Activated naive CD8-positive, alpha-beta T cell treated with anti-CD3 and anti-CD28 coated beads, Interleukin-2, amount 10 ng/mL, durations not matched to agents 7 days and 5 days (primary cell): ENCODE measurements at places on chromosomes 7 and 10. TPM values are rescaled to one million over a fixed set of nuclear protein-coding genes. Genes with fewer than 3 reads are reported as not detected.

The LBX1 gene
- total RNA-seq = not detected

The KCNH2 gene
- 0.54 TPM for total RNA-seq

The SAP25 gene
- total RNA-seq = 57.6 TPM

The UROS gene
- total RNA-seq = 45.9 TPM

The COBL gene
- not detected for total RNA-seq

The HYAL4 gene
- total RNA-seq = not detected

GRCh38 chr10:85548034-85548433 is 818.6 kb downstream of the GRID1 start:
- H3K36me3 ChIP-seq = no peaks in the 10 kb centered on the region
- H3K4me1 ChIP-seq = no peaks in the 10 kb centered on the region

GRCh38 chr10:30384701-30385201 is 35.7 kb upstream of the MTPAP start:
- H3K36me3 ChIP-seq = no peaks in the 10 kb centered on the region
- H3K27me3 ChIP-seq = peaks cover 22% of the 10 kb centered on the region
- no peak overlapping the region for H3K4me3 ChIP-seq
- no peak overlapping the region for H3K27ac ChIP-seq
- no peak for DNase-seq
- H3K4me1 ChIP-seq = peaks cover 2% of the 10 kb centered on the region

- H3K4me3 ChIP-seq = no peak overlapping the region
- no peaks in the 10 kb centered on the region for H3K36me3 ChIP-seq
- H3K27ac ChIP-seq = no peak overlapping the region
- DNase-seq = no peak
Observed at GRCh38 chr10:22463255-22463654, 118.0 kb downstream of the SPAG6 start.

DNA sequence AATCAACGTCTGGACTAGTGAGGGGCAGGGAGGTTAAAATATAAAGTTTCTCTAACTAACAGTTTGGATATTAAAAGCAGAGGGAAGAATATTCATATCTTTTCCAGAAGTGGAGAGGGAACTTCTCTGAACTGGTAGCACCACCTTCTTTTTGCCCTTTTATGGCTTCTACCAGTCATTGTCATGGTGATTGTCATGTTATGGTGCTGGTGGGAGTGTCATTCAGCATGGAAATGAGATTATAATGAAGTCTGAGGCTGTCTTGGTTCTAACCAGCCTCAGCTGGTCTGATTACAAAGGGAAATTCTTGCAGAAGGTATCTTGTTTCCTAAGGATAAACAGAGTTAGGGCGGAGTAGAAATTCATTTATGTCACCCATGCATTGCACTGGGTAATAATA is 523.8 kb downstream of the ZWINT start:
- no peak overlapping the region for H3K27ac ChIP-seq
- H3K36me3 ChIP-seq = no peaks in the 10 kb centered on the region
- DNase-seq = no peak
- no peaks in the 10 kb centered on the region for H3K27me3 ChIP-seq
- H3K4me1 ChIP-seq = no peaks in the 10 kb centered on the region

DNA sequence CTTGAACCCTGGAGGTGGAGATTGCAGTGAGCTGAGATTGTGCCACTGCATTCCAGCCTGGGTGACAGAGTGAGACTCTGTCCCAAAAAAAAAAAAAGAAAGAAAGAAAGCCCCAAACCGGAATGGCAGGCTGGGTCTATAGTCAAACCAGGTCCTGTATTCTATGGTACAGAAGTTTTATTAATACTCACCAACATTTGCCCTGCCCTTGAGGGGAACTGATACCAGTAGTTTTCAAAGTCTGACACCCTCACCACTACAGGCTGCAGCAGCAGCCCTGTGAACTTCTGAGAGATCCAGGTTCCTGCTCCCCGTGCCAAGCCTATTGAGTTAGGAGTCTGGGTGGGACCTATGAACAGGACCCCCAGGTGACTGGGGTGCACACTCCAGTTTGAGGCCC is 80.6 kb downstream of the RGS10 start:
- peaks cover 11% of the 10 kb centered on the region for H3K27me3 ChIP-seq
- peaks cover 2% of the 10 kb centered on the region for H3K36me3 ChIP-seq
- no peak for DNase-seq

DNA sequence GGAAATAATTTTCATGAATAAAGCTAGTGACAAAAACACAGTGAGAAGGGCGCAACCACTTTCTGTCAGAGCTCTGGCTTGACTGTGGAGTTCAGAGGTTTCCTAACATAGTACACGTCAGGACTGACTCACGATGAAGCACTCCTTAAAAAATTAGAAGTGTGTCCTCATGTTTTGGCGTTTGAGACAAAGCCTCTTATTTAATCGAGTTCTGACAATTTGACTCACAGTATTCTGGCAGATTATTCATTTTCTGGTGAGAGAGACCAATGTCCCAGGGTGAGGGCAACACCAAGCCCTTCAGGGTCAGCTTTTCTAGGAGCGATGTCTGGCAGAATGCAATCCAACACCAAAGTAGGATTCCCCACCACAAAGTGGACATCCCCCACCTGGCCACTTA is 108.7 kb downstream of the DIP2C start:
- no peak overlapping the region for H3K4me3 ChIP-seq
- H3K27ac ChIP-seq = no peak overlapping the region
- DNase-seq = no peak
- H3K36me3 ChIP-seq = no peaks in the 10 kb centered on the region

GRCh38 chr7:100572281-100572948 is 1.3 kb downstream of the SAP25 start:
- DNase-seq = no peak
- no peak overlapping the region for H3K27ac ChIP-seq
- no peaks in the 10 kb centered on the region for H3K27me3 ChIP-seq
- peaks cover 9% of the 10 kb centered on the region for H3K36me3 ChIP-seq
- peaks cover 26% of the 10 kb centered on the region for H3K4me1 ChIP-seq

DNA sequence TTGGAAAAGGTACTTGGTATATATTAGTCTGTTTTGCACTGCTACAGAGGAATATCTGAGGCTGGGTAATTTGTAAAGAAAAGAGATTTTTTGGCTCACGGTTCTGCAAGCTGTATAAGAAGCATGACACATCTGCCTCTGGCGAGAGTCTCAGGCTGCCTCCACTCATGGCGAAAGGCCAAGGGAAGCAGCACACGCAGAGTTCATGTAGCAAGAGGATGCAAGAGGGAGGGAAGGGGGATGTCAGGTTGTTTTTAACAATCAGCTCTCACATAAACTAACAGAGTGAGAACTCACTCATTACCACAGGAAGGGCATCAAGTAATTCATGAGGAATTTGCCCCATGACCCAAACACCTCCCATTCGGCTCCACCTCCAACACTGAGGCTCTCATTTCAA is 484.8 kb upstream of the DPP6 start:
- no peaks in the 10 kb centered on the region for H3K36me3 ChIP-seq
- no peaks in the 10 kb centered on the region for H3K4me1 ChIP-seq
- no peak overlapping the region for H3K4me3 ChIP-seq
- no peaks in the 10 kb centered on the region for H3K27me3 ChIP-seq
- no peak overlapping the region for H3K27ac ChIP-seq

GRCh38 chr7:155220903-155221302 is 76.8 kb upstream of the INSIG1 start:
- no peak overlapping the region for H3K27ac ChIP-seq
- no peak overlapping the region for H3K4me3 ChIP-seq
- DNase-seq = no peak
- peaks cover 5% of the 10 kb centered on the region for H3K4me1 ChIP-seq
- no peaks in the 10 kb centered on the region for H3K36me3 ChIP-seq

DNA sequence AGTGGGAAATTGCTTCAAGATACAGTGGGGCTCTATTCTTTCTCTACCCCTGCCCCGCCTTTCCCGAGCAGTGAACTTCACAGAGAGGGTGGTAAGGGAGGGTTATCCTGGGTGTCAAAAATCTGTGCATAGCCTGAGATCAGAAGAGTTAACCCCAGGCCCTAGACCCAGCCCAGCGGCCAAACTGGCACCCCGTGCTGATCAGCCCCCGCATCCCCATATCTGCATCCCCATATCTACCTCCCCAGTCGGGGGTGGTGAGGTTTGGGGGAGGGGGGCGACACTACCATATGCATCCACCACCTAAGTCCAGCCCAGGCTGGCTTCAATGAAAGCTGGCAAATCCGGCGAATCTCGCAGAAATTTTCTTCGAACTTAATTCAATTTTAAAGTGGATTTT is 7.0 kb upstream of the DLX6 start:
- peaks cover 4% of the 10 kb centered on the region for H3K36me3 ChIP-seq
- DNase-seq = no peak
- H3K27ac ChIP-seq = no peak overlapping the region
- peaks cover 97% of the 10 kb centered on the region for H3K27me3 ChIP-seq
- peaks cover 1% of the 10 kb centered on the region for H3K4me1 ChIP-seq

- H3K27ac ChIP-seq = no peak overlapping the region
- no peak overlapping the region for H3K4me3 ChIP-seq
- peaks cover 57% of the 10 kb centered on the region for H3K36me3 ChIP-seq
- no peak for DNase-seq
Observed at GRCh38 chr7:132526111-132526740, 50.0 kb downstream of the PLXNA4 start.

GRCh38 chr7:18437101-18437500 is 58.4 kb upstream of the HDAC9 start:
- H3K27me3 ChIP-seq = no peaks in the 10 kb centered on the region
- H3K4me1 ChIP-seq = no peaks in the 10 kb centered on the region
- no peaks in the 10 kb centered on the region for H3K36me3 ChIP-seq

DNA sequence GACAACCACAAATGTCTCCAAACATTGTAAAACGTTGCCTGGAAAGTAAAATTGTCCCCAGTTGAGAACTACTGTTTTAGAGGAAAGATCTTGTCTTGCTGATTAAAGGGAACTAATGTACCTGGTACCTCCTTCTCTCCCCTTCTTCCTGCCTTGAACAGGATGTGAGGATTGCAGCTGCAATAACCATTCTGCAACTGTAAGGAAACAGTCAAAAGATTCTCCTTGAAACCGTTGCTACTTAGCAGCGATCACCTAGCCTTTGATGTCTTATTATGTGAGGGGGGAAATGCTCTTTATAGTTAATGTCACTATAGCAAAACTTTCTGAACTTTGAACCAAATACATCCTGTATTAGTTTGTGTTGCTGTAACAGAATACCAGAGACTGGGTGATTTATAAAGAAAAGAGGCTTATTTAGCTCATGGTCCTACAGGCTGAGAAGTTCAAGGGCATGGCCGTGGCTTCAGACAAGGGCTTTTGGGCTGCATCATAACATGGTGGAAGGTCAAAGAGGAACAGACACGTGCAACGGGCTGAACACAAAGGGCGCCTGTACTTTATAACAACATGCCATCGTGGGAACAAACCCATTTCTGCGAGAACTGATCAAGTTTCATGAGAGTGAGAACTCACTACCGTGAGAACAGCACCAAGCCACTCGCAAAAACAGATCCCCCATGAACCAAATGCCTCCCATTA is 54.2 kb upstream of the PARD3 start:
- peaks cover 11% of the 10 kb centered on the region for H3K4me1 ChIP-seq
- no peak overlapping the region for H3K27ac ChIP-seq
- peaks cover 3% of the 10 kb centered on the region for H3K27me3 ChIP-seq
- no peaks in the 10 kb centered on the region for H3K36me3 ChIP-seq

DNA sequence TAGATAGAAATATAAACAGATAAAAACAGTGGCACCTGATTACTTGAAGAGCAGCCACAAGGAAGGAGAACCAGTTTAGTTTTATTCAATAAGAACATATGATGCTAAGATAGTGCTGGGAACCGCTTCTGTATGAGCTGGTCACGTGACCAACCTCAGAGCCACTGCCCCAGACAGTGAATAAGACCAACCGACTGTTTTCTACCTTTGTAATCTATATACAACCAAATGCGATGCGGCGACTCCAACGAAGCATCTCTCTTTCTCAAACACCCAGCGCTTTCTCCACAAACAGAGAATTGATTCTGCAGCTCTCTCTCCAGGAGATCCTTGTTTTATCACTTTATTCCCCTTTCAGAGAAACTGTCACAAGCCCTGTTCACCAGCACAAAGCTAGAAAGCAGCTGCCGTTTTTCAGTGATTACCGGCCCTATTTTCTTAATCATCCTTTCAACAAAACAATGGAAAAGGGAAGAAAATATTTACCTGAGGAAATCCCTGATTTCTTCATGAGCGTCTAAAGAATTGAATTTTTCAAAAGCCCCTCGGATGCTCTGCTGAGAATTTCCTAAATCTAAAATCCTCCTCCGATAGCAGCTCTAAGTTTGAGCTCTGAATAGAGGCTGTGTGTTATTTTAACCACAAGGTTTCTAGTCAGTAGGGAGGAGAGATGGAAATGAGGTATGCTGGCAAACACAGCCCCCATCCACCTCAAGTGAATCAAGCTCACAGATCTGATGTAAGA is 55.7 kb upstream of the JCAD start:
- no peak for DNase-seq
- peaks cover 15% of the 10 kb centered on the region for H3K27me3 ChIP-seq
- H3K4me3 ChIP-seq = no peak overlapping the region
- no peaks in the 10 kb centered on the region for H3K36me3 ChIP-seq
- no peak overlapping the region for H3K27ac ChIP-seq
- H3K4me1 ChIP-seq = no peaks in the 10 kb centered on the region

GRCh38 chr10:42475168-42476098 is 162.9 kb downstream of the ZNF33B start:
- no peak for DNase-seq
- no peak overlapping the region for H3K4me3 ChIP-seq
- no peaks in the 10 kb centered on the region for H3K36me3 ChIP-seq
- H3K4me1 ChIP-seq = no peaks in the 10 kb centered on the region
- no peak overlapping the region for H3K27ac ChIP-seq

- H3K4me1 ChIP-seq = no peaks in the 10 kb centered on the region
- H3K27me3 ChIP-seq = peaks cover 12% of the 10 kb centered on the region
- no peak overlapping the region for H3K27ac ChIP-seq
- DNase-seq = no peak
- H3K36me3 ChIP-seq = no peaks in the 10 kb centered on the region
- no peak overlapping the region for H3K4me3 ChIP-seq
Observed at GRCh38 chr7:25288556-25289307, 60.4 kb upstream of the NPVF start.

- no peak overlapping the region for H3K4me3 ChIP-seq
- no peak for DNase-seq
Observed at GRCh38 chr10:44343843-44344242, 41.1 kb downstream of the CXCL12 start.

- no peaks in the 10 kb centered on the region for H3K4me1 ChIP-seq
- DNase-seq = no peak
- H3K36me3 ChIP-seq = no peaks in the 10 kb centered on the region
- no peak overlapping the region for H3K27ac ChIP-seq
Observed at GRCh38 chr7:80604436-80604835, 34.0 kb upstream of the CD36 start.

DNA sequence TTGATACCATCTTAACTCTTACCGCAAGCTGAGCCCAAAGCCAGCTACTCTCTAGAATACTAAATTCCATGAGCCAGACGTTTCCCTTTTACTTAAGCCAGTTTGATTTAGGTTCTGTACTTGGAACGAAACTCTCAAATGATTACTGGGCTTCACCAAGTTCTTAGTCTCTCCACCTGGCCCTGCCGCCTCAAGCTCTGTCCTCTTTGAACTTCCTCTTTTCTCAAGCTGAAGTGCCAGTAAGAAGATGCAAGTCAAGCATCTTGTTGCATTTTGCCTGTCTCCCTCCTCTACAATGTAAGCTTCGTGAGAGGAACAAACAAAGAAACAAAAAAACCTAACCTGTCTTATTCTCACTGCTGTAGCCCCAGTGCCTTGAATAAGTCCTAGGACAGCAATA is 358.2 kb upstream of the NPVF start:
- H3K36me3 ChIP-seq = no peaks in the 10 kb centered on the region
- H3K4me3 ChIP-seq = no peak overlapping the region
- H3K4me1 ChIP-seq = no peaks in the 10 kb centered on the region
- peaks cover 2% of the 10 kb centered on the region for H3K27me3 ChIP-seq
- no peak overlapping the region for H3K27ac ChIP-seq
